ENCODE measurements at places on chromosomes 12 and 14.

GRCh38 chr12:10111451-10111850, 12.7 kb upstream of the CLEC1A start:
- DNase-seq = no peak

DNA sequence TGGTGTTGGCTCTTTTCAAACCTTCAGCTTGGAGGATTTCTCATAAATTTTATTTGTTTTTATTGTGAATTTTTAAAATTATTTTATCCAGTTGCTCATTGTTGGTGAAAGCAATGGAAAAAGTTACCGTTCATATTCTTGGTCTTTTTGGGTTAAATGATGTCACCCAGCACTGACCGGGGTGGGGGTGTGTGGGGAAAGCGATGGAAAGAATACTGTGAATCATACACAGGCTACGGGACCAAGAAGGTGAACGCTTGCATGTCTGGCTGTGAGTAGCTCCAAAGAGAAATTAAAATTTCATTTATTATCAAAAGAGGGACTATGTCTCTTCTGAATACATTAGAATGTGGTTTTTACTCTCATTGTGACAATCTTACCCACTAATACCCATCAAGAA, 430.1 kb downstream of the AEBP2 start:
- DNase-seq = no peak

DNA sequence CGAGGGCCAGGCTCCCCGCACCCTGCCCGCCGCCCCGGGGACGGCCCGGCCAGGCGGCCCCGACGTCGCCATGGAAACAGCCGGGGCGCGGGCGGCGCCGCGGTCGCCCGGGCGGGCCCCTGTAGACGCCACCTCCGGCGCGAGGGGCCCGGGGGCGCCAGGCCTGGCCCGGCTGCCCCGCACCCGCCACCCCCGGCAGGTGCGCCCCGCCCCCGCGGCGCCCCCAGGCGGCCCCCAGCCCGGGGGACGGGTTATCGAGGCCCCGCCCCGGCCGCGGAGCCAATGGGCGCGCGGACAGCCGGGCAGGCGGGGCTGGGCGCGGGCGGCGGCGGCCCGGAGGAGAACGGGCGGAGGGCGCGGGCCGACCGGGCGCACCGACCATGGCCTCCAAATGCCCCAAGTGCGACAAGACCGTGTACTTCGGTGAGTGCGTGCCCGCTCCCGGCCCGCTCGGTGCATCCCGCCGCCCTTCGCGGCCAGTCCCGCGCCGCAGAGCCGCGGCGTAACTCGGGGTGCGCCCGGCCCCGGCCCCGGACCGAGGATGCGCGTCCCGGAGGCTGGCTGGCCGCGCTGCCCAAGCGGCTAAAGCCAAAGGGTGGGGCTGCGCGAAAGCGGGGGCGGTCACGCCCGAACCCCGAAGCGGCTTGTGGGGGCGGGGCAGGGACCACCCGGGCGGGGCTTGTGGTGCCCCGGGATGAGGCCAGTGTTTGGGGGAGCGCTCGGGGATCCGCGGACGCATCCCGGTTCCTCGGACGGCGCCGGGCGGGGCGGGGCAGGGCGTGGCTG, at the start of gene CRIP2:
CRIP2 (plus strand) TSS at position 339 of the 786 bp plus-strand sequence; CDS start at position 381, 42 bp downstream.
- peak; percentile 95 for DNase-seq

- no peak for DNase-seq
These were observed 5.1 kb upstream of the TUNAR start for GRCh38 chr14:95871531-95871930.

DNA sequence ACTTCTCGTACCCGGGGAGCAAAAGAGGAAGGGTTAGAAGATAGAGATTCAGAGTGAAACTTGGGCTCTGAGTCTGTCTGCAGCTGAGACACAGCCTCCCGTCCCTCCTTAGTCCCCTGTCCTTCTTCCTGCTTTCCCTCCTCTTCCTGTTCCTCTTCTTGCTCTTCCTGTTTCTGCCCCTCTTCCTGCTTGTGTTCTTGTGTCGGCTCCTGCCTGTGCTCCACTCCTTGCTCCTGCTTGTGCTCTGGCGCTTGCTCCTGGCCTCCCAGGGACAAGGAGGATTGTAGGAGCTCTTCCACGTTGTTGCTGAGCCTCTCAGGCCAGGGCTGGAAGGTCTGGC, 3.0 kb downstream of the ACRBP start:
- DNase-seq = no peak

DNA sequence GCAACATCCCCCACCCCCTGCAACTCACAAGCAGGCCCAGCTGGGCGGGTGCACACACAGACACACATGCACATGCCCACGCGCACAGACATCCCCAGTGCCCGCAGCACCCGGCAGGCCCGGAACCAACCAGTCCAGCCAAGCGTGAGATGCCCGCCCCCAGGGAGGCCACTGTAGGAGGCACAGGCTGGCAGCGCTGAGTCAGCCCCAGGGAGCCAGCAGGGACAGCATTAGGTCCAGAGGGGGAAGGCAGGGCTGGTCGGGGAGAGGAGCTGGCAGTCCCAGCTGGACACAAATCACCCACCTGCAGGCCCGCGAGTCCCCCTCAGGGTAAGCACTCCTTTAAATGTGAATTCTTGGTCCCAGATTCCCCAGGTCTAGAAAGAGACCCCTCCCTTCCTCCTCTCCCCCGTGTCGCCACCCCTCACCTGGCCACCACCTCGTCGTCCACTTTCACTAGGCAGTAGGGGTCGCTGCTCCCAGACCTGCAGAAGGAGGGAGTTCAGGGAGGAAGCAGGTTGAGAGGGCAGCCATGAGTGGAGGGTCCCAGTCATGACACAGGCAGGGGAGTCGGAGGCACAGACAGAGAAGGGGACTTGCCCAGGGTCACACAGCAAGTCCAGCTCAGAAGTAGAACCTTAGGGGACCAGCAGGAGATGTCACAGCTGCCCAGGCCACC, 5.0 kb downstream of the RASAL1 start:
- no peak for DNase-seq

DNA sequence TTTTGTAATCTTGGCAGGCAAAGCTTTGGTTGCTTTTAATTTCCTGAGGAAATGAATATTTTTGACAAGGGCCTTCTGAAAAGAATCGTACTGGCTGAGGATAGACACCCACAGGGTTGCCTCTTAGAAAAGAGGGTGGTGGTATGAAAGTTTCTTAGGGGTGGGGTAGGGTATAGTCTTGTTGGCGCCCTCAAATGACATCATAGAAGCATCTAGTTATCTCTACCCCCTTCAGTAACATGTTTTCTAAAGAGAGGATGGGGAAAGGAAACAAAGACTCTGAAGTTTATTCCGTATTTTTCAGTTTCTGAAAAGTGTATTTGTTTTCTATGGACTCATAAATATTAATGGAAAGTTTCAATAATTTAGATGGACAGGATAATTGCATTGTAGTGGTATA, 13.7 kb downstream of the PRKCH start:
- no peak for DNase-seq

- no peak for DNase-seq
These were observed 158.5 kb downstream of the ZFP36L1 start for GRCh38 chr14:68634332-68634731.

DNA sequence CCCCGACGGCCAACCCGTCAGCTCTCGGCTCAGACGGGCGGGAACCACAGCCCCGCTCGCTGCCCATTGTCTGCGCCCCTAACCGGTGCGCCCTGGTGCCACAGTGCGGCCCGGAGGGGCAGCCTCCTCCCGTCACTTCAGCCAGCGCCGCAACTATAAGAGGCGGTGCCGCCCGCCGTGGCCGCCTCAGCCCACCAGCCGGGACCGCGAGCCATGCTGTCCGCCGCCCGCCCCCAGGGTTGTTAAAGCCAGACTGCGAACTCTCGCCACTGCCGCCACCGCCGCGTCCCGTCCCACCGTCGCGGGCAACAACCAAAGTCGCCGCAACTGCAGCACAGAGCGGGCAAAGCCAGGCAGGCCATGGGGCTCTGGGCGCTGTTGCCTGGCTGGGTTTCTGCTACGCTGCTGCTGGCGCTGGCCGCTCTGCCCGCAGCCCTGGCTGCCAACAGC, at the start of gene WNT1:
WNT1 (plus strand) TSS at position 32 of the 450 bp plus-strand sequence; CDS start at position 361, 329 bp downstream.
- DNase-seq = no peak

- DNase-seq = no peak
These were observed 33.0 kb upstream of the P2RX4 start for GRCh38 chr12:121176826-121177529.

DNA sequence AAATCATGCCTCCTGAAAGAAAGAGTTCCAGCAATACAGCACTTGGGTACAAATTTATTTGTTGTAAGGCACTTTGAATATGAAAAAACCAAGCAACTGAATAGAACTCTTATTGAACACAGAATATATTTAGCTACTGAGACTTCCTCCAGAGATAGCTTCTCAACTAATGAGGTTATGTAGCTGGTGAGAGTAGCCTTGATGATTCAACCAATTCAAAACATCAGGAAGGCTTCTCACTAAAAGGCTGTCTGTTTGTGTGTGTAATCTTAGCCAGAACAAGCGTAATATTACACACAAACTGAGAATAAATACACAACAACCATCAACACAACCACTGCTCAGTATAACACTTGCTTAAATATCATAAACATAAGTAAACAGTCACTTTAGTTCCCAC, 20.4 kb downstream of the EIF2B2 start:
- DNase-seq = no peak

- peak; percentile 93 for DNase-seq
These were observed at the start of gene DACT1 for GRCh38 chr14:58637391-58638230. DACT1 (plus strand) TSS chr14:58637962; CDS start chr14:58638203, 241 bp downstream.

DNA sequence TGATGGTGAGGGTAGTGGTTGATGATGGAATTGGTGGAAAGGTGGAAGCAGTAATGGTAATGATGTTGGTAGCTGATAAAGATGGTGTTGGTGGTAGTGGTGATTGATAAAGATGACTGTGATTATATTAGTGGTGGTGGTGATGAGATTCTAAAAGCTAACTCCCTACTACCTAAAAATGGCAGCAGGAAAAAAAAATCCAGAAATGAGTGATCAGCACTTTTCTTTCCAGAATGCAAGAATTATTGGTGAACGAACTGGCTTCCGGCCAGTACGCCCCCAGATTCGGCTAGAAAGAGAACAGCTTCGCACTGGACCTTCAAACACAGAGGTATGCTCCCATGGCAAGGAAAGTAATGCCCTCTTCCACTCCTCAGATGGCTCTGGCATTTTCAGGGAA, 19.3 kb downstream of the DAO start:
- no peak for DNase-seq

DNA sequence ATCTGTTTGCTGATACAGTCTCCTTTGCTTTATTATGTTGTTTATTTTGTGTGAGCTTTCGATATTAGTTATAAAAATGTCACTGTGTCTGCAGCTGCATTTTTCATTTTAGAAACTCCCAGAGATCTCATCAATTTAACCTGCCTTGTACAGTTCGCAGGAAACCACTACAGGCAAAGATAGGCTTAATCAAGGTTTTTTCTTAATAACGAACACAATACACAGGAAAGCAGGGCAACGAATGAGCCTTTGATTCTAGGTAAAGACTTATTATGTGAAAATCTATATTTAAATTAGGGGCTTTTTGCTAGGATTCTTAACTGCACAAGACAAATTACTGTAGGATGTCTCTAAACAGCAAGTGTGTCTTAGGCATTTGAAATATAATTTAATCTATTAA, 191.9 kb downstream of the RGS6 start:
- DNase-seq = no peak

GRCh38 chr14:90274808-90275457, 18.6 kb downstream of the PSMC1 start:
- DNase-seq = peak; percentile 70

GRCh38 chr14:75200451-75200850, 24.0 kb upstream of the TMED10 start:
- no peak for DNase-seq

- no peak for DNase-seq
These were observed 12.4 kb downstream of the IQSEC3 start for GRCh38 chr12:78981-79380.

All from GM03348 (cell line).